ENCODE measurements at places on chromosomes 3 and 15. TPM values are rescaled to one million over a fixed set of nuclear protein-coding genes. Genes with fewer than 3 reads are reported as not detected.

GRCh38 chr3:170355738-170356595, 1.5 kb upstream of the SKIL start:
- H3K4me1 ChIP-seq = peaks cover 5% of the 10 kb centered on the region
- H3K27ac ChIP-seq = peak overlapping the region; percentile 95
- H3K36me3 ChIP-seq = no peaks in the 10 kb centered on the region
- DNase-seq = peak; percentile 15
- H3K4me3 ChIP-seq = peak overlapping the region; percentile 87
- H3K27me3 ChIP-seq = no peaks in the 10 kb centered on the region

DNA sequence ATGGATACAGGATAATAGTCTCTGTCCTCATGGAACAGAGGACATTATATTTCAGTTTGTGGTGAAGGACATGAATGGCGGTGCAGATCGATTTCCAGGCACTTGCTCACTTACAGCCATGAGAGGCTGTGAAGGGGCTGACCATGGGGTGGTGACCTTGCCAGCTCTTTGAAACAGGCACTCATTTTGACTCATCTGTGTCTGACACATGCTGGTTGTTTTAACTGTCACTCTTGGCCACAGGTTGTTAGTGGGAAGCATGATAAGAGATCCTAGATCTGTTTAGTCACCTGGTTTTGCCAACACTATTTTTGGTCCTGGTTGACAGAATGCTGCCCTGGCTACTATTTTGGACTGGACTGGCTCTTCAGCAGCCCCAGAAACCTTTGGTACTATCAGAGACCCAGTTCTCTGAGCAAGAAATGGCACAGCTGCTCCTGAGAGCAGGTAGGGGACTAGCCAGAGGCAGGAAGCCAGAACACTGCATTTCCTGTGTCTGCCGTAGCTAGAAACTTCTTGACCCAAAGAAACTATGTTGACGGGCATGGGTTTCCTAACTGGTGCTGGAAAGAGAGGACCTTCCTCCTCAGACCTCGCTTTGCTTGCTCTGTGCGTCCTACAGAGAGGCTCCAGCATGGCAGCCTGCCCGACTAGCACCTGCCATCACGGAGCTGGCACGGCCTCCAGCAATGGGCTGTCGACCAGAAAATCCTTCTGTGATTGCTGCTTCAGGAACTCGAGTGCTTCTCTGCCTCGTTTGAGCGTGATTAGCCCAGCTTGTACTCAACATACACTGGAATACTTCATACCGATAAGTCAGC, 6.3 kb downstream of the PXYLP1 start:
- H3K36me3 ChIP-seq = no peaks in the 10 kb centered on the region
- H3K27me3 ChIP-seq = no peaks in the 10 kb centered on the region
- H3K27ac ChIP-seq = peak overlapping the region; percentile 9

- DNase-seq = no peak
- H3K4me1 ChIP-seq = no peaks in the 10 kb centered on the region
- H3K27ac ChIP-seq = no peak overlapping the region
- H3K36me3 ChIP-seq = no peaks in the 10 kb centered on the region
Measured at GRCh38 chr15:38531509-38531908, 33.1 kb downstream of the RASGRP1 start.

DNA sequence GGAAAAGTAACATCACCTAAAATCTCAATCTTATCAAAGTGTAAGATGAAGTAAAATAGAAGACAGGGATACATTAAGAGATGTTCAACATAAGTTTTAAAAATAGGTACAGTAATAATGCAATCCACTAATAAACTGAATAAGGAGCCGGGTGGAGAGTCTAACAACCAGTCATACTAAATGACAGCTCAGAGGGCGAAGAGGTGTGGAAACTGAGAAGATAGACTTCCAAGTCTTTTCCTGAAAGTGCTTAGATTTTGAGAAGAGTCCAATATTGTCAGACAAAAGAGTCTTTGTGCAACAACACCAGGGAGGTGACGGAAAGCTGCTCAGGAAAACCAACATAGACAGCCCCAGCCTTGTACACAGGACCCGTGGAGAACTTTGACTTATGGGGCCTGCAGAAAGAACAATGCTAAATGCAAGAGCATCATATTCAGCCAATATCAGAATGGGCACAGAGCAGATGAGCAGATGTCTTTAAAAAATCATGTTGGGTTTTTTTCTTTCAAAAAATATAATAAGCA, 66.4 kb downstream of the MECOM start:
- no peak overlapping the region for H3K4me3 ChIP-seq
- H3K36me3 ChIP-seq = no peaks in the 10 kb centered on the region
- DNase-seq = no peak
- H3K27ac ChIP-seq = no peak overlapping the region

GRCh38 chr3:168653255-168653654, 557.5 kb upstream of the GOLIM4 start:
- no peaks in the 10 kb centered on the region for H3K36me3 ChIP-seq
- H3K4me1 ChIP-seq = no peaks in the 10 kb centered on the region
- DNase-seq = no peak
- no peak overlapping the region for H3K4me3 ChIP-seq

DNA sequence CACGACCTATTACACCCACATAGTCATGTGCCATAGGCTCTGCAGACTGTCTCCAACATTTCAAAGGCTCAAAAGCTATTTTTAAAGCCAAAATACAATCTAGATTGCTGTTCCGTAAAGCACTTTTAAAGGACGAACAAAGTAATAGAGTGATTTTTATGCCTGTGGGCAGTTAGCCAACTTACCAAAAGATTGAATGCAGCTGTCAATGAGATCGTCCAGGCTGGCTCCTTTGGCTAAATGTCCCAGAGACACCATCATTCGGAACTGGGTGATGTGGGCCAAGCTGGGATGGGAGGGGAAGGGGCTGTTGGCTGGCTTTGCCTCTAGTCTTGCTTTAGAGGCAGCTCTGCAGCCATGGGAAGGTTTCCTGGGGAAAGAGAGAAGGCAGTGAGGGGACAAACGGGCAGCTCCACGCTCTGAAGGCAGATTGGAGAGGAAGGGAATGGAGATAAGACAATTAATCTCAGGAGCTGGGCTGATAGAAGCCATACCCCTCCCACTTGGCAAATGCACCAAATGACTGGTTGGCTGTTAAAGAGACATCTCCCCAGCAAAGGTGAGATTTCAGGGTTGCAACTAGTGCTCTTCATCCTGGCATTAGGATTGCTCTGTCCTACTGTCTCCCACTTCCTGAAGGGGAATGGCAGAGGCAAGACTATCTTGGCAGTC, 4.8 kb downstream of the RASGRP1 start:
- H3K4me1 ChIP-seq = peaks cover 1% of the 10 kb centered on the region
- no peak overlapping the region for H3K4me3 ChIP-seq
- no peak for DNase-seq
- H3K36me3 ChIP-seq = no peaks in the 10 kb centered on the region
- no peaks in the 10 kb centered on the region for H3K27me3 ChIP-seq

GRCh38 chr3:122977746-122978466, 49.7 kb downstream of the SEMA5B start:
- no peaks in the 10 kb centered on the region for H3K36me3 ChIP-seq
- peaks cover 12% of the 10 kb centered on the region for H3K4me1 ChIP-seq
- no peak for DNase-seq
- no peaks in the 10 kb centered on the region for H3K27me3 ChIP-seq

- no peaks in the 10 kb centered on the region for H3K27me3 ChIP-seq
- H3K36me3 ChIP-seq = no peaks in the 10 kb centered on the region
- H3K4me3 ChIP-seq = no peak overlapping the region
- H3K4me1 ChIP-seq = no peaks in the 10 kb centered on the region
- DNase-seq = no peak
- H3K27ac ChIP-seq = no peak overlapping the region
Measured at GRCh38 chr3:177680472-177680821, 483.2 kb upstream of the TBL1XR1 start.

- H3K4me1 ChIP-seq = no peaks in the 10 kb centered on the region
- no peaks in the 10 kb centered on the region for H3K36me3 ChIP-seq
- no peak overlapping the region for H3K27ac ChIP-seq
- peak; percentile 49 for DNase-seq
Measured at GRCh38 chr15:92097474-92098178, 244.1 kb downstream of the SLCO3A1 start.

DNA sequence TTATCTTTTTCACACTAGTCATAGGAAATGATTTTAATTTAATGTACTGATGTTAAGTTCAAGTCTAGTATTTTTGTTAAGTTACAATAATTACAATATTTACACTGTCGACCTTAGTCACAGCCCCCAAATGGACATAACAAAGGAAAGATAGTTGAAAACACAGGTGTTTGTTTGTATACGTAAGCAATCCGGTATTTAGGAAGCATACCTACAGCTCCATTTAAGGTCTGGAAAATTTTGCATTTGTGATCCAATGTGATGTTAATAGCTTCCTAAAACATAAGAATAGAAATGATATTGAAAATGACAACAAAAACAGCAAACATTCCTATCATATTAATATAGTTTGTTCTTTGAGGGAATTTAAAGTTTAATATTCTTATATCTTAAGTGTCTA, 56.9 kb downstream of the PLOD2 start:
- DNase-seq = no peak
- H3K36me3 ChIP-seq = no peaks in the 10 kb centered on the region
- H3K27ac ChIP-seq = no peak overlapping the region
- no peak overlapping the region for H3K4me3 ChIP-seq
- no peaks in the 10 kb centered on the region for H3K27me3 ChIP-seq
- no peaks in the 10 kb centered on the region for H3K4me1 ChIP-seq

Gene INSYN1
- 17.3 TPM for total RNA-seq

Gene TRH
- total RNA-seq = not detected

Gene SLC22A14
- total RNA-seq = 1.5 TPM

Gene PRR20G
- 5.1 TPM for total RNA-seq

Gene DNAH12
- total RNA-seq = 0.05 TPM

Gene FBXO40
- 0.18 TPM for total RNA-seq

Gene CKMT1A
- 4.8 TPM for total RNA-seq

Gene GALNT15
- 7.6 TPM for total RNA-seq

Data from prostate gland (tissue), 2 donors.